ENCODE measurements at places on chromosomes 12 and 14. TPM values are rescaled to one million over a fixed set of nuclear protein-coding genes. Genes with fewer than 3 reads are reported as not detected.

GLI1 gene
- not detected for total RNA-seq

RIPK3 gene
- 6.4 TPM for total RNA-seq

DNA sequence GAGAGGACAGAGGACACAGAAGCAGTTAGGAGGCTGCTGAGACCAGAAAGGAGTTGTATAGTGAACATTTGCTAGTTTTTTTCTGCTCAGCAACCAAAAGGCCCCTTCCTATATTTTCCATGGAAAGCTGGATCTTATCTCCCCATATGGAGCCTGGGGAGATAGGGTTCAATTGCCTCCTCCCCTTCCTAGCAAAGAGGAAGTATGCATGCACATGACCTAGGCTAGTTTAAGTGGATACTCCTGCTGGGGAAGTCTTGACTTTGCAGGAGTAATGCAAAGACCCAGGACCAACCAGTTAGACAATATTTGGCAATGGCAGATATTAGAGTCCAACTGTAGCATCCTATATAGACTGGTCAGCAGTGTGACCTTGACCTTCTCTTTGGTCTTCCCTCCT, 15.1 kb downstream of the CHD8 start:
- no peak for DNase-seq
- no peaks in the 10 kb centered on the region for H3K27me3 ChIP-seq

DNA sequence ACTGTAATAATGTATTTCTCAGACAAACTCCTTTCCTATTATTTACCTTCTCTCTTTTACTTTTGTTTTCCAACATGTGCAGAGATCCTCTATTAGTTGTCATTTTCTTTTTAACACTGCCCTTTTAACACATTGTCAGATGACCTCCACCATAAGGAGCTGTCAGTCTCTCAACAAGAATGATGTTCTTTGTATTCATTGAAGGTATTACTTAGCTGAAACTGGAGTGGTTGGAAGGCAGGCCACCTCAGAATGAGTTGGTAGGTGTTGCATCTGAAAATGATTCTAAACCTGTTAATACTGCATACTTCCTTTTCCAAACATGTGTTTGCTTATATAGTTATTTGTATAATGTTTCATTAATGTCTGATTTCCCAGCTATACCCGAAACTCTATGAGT, 16.9 kb downstream of the TMEM117 start:
- no peak overlapping the region for H3K4me3 ChIP-seq
- H3K27ac ChIP-seq = no peak overlapping the region
- peaks cover 4% of the 10 kb centered on the region for H3K4me1 ChIP-seq
- H3K27me3 ChIP-seq = no peaks in the 10 kb centered on the region
- H3K36me3 ChIP-seq = 0 out of 2 replicates have a peak, but pooled peaks cover 6% of the 10 kb centered on the region
